ENCODE measurements at places on chromosomes 4 and X.

DNA sequence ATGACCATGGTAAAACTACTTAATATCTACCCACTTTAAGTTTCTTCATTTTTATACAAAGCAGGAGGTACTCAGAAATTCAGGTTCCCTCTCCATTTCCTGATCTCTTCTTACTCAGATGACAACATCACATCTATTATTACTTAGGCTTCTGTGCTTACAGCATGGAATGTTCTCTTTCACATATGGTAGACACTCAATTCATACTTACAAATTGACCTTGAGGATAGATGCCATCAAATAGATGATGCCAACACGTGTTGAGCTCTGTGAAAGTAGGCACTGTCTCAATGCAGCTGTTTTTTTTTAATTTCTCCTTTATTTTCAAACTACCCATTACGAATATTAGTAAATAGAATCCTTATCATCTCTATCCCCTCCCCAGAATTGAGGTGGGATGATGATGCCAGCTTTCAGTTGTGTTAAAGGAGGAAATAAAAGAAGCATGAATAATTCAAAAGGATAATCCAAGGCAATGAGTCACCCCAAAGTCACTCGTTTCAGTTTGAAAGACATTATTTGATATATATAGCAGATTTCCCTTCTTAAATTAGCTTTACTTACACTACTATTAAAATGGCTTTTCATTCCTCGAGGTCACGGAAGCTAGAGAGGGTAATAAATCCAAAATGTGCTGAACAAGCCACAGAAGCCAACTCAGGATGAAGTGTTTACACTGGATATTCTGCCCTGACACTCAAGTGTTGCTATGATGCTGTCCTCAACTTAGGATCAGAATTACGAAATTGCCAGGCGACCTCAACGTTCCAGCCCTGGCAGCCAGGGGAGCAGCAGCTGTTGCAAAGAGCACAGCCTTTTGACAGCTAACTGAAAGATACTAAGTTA, 124.2 kb upstream of the EOLA2 start:
- DNase-seq = no peak

DNA sequence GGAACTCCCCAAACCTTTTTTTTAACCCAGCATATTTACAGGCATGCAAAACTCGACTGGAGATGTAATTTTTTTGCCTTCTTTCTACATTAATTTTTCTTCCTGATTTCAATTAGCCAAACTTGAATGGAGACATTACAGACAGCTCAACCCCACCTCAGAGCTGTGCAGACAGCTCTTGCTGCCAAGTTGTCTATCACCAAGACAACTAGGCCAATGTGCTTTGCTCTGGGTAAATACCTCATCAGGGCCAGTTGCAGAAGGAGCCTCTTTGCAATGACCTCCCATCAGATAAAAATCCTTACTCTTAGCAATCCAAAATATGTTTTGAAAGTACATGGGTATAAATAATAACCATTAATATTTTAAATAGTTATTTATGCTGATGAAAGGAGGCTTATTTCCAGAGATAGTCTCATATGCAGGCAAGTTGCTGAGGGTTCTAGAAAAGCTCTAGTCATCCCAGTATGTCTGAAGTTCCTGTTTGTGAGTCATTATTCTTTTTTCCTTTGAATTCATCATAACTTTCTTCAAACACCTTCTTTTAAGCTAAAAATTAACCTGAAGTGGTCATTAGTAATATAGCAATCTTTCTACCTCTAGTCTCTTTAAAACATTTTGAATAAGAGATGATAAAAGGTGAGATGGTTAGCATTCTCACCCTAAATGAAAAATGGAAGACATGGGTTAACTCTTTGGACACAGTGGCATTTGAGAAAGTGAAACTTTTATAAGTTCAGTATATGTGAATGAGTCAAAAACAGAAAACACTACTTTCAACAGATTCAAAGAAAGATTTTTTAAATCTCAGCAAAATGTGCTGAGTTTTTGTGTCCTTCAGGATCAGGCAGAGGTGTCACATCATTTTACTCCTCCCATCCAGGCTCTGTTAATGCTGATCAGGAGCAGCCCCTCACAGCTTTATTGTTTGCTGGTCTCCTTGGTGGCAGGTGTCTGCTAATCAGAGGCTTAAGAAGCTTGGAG, 475.5 kb upstream of the FGF16 start:
- DNase-seq = no peak

- peak; percentile 34 for DNase-seq
Observed at GRCh38 chr4:176277162-176277904, 8.3 kb upstream of the ASB5 start.

DNA sequence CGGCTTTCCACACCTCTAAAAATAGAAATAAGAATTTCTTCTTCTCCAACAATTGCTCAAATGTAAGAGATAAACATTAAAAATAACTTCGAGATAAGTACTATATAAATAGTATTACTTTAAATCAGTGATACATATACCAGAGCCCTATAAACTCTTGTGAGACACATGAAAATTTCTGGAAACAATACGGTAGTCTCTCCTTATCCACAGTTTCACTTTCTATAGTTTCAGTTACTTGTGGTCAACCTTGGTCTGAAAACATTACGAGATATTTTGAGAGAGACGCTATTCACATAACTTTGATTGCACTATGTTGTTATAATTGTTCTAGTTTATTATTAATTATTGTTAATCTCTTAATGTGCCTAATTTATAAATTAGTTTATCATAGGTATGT, 101.5 kb upstream of the CXXC4 start:
- no peak for DNase-seq

GRCh38 chr4:171721937-171722336, 91.3 kb upstream of the GALNTL6 start:
- no peak for DNase-seq

GRCh38 chrX:100731441-100732281, at the start of gene SYTL4:
SYTL4 (minus strand) TSS chrX:100732121; CDS start chrX:100702037, 30,084 bp downstream.
- DNase-seq = no peak

DNA sequence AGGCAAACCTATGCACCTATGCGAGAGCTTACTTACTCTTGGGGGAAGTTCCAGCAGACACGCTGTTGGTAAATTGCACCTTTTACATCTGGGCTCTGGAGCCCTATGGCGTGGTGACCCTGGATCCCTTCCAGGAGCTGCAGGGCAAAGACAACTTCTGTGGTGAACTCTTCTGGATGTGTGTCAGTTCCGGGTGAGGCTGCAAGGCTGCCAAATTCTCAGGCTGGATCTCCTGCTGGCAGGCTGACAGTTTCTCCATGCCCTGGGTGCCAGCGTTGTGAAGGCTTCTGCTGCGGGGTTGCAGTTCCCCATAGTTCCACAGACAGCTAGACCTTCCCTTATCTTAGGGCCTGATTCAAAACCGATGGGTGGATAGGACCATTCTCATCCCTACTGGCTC, 37.9 kb downstream of the RAP2C start:
- no peak for DNase-seq

GRCh38 chr4:143384381-143384994, 47.8 kb downstream of the GAB1 start:
- DNase-seq = no peak

GRCh38 chr4:135694066-135694465, 1492.5 kb upstream of the PABPC4L start:
- DNase-seq = no peak

- DNase-seq = no peak
Observed at GRCh38 chr4:7811536-7812191, 128.0 kb downstream of the AFAP1 start.

- no peak for DNase-seq
Observed at GRCh38 chr4:163591614-163592020, 97.1 kb downstream of the TMA16 start.

DNA sequence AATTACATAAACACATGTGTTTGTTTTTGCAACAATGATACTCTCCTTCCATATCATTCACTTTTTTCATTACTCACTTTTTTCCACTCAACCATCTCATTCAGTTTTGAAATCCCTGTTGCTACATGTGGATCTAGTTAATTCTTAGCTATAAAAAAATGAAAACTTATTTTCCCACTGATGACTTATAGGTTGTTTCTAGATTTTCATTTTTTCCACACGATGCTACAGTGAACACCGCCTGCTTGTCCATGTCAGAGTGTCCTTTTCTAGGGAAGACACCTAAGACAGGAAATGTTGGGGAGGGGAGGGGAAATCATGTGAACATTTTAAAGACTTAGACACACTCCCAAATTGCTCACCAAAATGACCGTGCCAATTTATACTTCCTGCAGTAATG, 70.2 kb downstream of the SUPT20HL2 start:
- DNase-seq = no peak

GRCh38 chr4:15541941-15542340, 72.3 kb downstream of the CC2D2A start:
- DNase-seq = no peak

DNA sequence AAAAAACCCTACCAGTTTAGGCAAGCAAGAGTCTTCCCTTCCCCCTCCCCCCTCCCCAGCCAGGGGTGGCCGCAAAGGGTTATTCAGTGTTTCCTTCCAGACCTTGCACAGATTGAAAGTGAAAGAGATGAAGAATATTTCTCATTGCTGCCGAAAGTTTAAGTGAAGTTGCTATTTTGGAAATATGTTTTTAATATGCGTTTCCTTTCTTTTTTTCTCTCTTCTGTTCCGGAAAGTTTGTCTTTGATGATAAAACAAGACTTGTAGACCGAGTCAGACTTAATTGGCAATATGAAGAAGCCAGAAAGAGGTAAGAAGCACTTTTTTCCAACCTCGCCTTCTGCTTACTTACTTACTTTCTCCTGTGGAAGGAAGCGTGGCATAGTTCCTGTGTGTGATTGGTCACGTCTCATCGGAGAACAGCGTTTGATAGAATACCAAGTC, 58.5 kb upstream of the CLCN4 start:
- DNase-seq = peak; percentile 61

GRCh38 chrX:47198687-47199080, 5.1 kb downstream of the UBA1 start:
- no peak for DNase-seq

- no peak for DNase-seq
Observed at GRCh38 chrX:134864431-134864830, 126.4 kb upstream of the SMIM10 start.

DNA sequence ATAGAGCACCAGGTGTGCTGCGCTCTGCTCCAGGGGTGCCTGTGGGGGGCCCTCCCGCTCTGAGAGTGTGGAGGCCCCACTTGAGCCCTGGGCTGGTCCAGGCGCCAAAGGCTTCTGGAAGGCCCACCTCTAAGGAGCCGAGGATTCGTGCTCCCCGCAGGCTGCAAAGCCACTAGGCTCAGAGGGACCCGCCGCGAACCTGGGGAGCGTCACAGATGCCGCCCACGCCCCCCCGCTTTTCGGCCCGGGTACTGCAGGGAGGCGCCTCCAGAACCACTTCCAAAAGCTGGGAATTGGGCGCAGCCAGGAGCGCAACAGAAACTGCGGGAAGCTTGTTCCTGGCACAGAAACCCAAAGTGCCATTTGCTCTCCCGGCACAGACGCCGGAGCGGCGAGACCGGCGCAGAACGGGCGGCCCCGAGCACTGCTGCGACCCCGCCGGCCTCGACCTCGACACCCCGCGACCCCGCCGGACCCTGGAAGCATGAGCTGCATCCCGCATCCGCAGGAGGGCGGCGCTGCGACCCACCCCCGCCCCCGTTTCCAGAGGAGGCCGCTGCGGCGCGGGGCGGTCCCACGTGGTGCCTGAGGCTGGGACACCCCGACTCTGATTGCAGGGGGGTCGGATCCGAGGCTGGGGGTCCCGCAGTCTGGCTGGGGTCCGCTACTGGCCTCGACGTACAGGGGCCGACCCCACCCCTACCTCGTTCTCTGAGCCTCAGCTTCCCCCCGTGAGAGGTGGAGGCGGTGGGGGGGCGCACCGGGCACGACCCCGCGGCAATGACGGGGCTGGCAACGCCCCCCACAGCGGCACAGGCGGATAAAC, 30.8 kb downstream of the CPLX1 start:
- DNase-seq = no peak

DNA sequence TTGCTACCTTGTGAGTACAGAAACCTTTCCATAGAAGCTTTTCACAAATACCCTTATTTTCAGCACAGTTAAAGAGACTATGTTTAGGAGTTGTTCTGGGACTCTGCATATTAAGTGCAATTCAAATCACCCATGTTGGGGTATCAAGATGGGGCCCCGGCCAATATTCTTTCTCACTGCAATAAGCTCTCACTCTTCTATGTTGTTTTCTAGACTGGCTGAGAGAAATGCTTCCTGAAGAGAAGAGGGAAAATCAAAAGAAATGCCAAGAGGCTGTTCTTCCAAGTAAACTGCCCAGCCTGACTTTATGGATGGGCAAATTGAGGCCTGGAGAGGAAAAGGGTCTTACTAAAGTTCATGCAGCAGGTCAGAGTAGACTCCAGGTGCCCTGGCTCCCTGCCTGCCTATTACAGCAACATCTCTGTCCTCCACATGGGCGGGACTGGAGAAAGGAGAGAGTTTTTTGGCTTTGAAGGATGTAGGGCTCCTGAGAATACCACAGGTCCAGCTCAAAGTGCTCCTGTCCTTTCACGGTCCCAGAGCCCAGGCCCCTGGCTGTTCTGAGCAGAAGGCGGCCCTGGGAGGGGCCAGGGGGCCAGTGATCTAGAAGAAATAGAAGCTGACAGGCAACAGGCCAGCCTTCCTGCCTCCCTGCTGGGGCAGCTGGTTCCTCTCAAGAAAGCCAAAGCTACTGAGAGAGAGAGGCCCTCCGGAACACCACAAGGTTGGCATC, 745 bp upstream of the IQSEC2 start:
- DNase-seq = no peak

GRCh38 chrX:140764401-140764919, 54.9 kb downstream of the LINC00632 start:
- peak; percentile 3 for DNase-seq

DNA sequence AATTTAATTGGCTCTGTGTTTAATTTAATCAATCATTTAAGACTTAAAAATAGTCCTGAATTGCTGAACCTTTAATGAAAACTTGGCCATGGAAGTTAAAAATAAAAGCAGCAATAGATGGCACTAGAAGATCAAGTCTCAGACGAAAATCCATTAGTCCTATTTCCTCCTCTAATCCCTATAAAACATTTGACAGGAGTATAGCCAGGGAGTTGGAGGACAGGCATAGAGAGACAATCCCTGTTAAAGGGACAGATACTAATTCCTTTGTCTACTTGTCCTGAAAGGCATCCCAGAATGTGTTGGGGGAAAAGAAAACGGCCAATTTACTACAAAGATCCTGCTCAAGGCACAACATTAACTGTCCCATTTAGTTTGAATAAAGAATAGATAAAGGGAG, 276.3 kb upstream of the TACR3 start:
- DNase-seq = no peak

- no peak for DNase-seq
Observed at GRCh38 chrX:9609499-9609898, 144.6 kb downstream of the TBL1X start.

Measured in stimulated activated CD4-positive, alpha-beta T cell treated with anti-CD3 and anti-CD28 coated beads, Interleukin-4, amount 100 ng/mL, for 1 hour (primary cell).